ENCODE measurements at places on chromosomes 3 and 15. TPM values are rescaled to one million over a fixed set of nuclear protein-coding genes. Genes with fewer than 3 reads are reported as not detected.

The AGTR1 gene
- 16.5 TPM for total RNA-seq

DNA sequence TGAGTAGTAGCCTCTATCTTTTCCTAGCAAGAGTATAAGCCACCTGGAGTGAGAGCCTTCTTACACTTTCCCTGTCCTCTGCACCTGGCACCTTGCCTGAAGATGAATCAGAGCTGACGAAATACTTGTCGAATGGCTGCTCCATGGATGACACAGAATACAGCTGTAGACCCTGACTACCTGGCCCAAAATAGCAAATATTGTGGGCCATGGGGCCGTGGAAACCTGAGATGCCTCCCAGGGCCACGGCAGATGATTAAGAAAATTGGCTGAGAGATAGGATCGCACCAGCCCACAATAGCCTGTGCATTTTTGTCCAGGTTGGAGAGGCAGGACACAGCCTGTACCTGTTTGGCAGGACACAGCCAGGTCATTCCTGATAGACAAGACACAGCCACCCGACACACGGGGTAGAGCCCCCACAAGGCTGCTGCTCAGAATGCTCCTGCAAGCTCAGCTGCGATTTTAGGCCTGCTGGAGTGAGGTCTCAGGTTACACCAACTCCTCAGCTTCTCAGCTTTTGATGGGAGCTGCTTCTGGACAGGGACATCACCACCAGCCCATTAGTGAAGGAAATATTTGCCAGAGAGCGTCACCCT, 22.9 kb upstream of the TPM1 start:
- no peak for DNase-seq

- no peak for DNase-seq
Observed at GRCh38 chr3:179703816-179704215, 51.0 kb downstream of the USP13 start.

DNA sequence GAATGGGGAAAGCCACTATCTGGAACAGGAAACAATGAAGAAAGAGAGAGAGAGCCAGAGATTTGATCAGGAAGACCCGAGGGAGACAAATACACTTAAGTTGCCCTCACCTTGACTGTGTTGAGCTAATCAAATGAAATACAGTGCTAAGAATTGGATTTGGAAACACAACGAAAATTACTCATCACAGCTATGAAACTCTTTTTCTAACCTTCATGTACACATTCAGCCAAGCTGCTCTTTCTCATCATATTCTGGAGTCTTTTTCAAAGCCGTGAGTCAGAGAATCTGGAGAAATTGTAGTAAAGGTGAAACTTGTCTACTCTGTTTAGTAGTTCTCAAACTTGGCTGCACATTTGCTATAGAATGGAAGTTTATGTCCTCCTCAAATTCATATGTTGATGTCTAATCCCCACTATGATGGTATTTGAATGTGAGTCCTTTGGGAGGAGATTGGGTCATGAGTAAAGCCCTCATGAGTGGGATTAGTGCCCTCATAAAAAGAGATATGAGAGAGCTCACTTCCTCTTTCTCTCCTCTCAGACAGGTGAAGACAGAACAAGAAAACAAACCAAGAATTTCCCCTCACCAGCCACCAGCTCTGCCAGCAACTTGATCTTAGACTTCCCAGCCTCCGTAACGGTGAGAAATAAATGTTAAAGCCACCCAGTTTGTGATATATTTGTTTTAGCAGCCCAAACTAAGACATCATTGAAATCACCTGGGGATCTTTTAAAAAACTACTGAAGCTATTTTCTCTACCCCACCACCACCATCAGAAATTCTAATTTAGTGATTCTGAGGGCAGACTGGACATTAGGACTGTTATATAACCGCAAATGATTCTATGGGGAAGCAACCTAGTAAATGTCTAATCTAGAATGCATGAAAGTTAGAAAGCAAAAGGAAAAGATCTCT, 143.6 kb upstream of the GRM7 start:
- DNase-seq = no peak

DNA sequence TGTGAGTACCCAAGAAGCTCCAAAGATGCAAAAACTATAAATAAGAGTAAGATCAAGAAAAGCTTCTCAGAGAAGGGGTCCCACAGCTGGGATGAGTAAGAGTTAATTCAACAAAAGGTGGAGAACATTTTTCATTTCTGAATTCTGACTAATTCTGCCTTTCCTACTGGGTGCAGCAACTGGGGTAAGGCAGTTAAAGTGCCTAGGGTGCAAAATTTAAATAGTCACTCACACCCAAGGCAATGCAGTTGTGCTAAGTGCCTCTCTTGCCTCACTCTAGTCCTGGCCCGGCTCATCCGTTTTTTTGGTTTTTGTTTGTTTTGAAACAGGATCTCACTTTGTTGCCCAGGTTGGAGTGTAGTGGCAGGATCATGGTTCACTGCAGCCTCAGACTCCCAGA, 240.2 kb downstream of the TP63 start:
- DNase-seq = no peak

GRCh38 chr15:96066126-96066525, 264.4 kb upstream of the NR2F2 start:
- DNase-seq = no peak
